Cerebellum (tissue), 4 donors: ENCODE measurements at places on chromosomes 7 and 10. TPM values are rescaled to one million over a fixed set of nuclear protein-coding genes. Genes with fewer than 3 reads are reported as not detected.
A peak's percentile ranks its signal among the peaks of the same experiment; 100 is the strongest.

GRCh38 chr10:95759233-95759826 lies 3.4 kb downstream of the ENTPD1 start:
- DNase-seq = no peak

DNA sequence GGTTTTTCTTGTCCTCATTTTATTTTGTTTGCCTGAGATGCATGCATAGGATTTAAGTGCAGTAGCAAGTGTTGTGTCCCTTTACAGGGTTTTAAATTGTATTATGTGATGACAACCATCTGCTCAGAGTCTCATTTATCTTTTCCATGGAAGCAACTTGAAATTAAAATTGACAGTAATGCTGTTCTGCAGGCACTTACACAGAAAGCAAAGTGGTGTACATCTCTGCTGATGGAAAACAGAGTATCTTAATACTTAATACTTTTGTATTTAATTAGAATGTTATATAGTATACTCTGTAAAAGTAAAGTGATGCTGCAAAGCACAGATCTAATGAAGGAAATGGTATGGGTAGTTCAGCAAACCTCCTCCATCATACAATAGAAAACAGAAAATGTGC lies 482.9 kb downstream of the POM121L12 start:
- DNase-seq = no peak

GRCh38 chr10:78802866-78803265 lies 265.9 kb upstream of the ZMIZ1 start:
- no peak for DNase-seq

Gene PRKAR2B
- total RNA-seq = 76.4 TPM

GRCh38 chr7:154423231-154423630 lies 371.0 kb downstream of the DPP6 start:
- DNase-seq = no peak

DNA sequence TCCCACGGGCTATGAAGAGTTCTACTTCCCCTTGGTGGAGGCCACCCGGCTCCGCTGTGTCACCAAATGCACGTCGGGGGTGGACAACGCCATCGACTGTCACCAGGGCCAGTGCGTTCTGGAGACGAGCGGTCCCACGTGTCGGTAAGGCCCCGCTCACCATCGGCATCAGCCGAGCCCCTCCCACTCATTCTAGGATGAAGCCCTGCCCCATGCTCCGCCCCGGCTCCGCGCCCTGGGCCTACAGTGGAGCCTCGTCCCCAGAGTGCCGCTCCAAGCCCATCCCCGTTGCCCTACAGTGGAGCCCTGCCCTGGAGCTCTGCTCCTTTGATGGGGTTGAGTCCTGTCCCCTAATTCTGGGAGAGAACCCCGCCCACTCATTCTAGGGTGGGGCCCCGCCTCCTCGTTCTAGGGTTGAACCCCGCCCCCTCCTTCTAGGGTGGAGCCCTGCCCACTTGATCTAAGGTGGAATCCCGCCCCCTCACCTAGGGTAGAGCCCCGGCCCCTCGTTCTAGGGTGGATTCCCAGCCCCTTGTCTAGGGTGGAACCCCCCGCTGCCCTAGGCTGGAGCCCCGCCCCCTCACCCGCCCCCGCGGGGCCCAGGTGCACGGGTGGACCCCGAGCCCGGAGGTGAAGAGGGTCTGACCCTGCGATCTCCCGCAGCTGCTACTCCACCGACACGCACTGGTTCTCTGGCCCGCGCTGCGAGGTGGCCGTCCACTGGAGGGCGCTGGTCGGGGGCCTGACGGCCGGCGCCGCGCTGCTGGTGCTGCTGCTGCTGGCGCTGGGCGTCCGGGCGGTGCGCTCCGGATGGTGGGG lies 3.4 kb upstream of the MUC12 start:
- no peak for DNase-seq

DNA sequence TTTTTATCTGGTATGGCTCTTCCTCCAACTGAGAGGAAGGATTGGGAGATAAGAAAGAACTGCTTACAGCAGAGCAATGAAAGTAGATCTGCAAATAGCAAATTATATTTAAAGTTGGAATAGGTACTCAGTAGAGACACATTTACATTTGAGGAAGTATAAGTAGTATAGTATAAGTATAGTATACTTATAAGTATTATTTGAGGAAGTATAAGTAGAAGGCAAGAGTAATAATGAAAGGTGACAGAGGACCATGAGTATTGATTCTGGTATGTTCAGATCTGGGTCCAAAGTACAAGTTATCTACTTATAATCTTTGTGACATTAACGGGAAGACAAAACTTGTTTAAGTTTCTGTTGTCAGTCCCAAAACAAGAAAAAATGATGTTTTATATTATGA lies 527.6 kb upstream of the SORCS1 start:
- no peak for DNase-seq

DNA sequence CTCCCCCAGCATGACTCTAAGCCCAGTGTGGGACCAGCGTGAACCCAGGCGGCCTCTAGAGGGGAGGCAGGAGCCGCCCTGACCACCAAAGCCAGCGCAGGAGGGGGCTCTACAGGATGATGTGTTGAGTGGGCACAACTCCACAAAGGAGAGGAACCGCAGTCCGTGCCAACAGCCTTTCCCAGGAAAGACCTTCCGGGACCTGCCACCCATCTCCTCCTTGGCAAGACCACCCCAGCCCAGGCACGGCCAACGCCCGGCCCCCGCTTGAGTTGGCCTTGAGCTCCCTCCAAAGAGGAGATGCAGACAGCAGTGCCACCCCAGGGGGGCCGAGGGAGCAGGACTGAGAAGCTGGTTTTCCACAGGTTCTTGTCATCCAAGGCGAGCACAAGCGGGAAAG lies 38.9 kb downstream of the PTPRN2 start:
- no peak for DNase-seq

Gene UCMA
- total RNA-seq = not detected

- DNase-seq = no peak
These were observed 1.9 kb upstream of the FSCN3 start for GRCh38 chr7:127591591-127591990.

Gene MOGAT3
- not detected for total RNA-seq

DNA sequence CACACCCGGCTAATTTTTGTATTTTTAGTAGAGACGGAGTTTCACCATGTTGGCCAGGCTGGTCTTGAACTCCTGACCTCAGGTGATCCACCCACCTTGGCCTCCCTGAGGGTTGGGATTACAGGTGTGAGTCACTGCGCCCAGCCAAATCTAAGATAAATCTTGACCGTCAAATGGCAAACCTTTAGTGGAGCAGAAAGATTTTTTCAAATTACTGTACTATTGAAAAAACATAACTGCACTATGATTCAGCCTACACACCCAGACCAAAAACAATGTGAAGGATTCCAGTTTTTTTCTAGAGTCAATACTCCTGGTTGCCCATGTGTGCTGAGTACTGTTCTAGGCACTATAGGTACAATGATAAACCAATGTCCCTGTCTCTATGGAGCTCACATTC lies 33.9 kb upstream of the SVIL start:
- DNase-seq = no peak

- peak; percentile 17 for DNase-seq
These were observed 219.3 kb upstream of the GLI3 start for GRCh38 chr7:42456267-42456666.

GRCh38 chr7:74494076-74494548 lies 40.4 kb downstream of the GTF2IRD1 start:
- DNase-seq = no peak

- DNase-seq = no peak
These were observed 43.2 kb upstream of the NRP1 start for GRCh38 chr10:33377658-33378025.

Gene HOXA11
- total RNA-seq = not detected

Gene CALML3
- total RNA-seq = 0.09 TPM

DNA sequence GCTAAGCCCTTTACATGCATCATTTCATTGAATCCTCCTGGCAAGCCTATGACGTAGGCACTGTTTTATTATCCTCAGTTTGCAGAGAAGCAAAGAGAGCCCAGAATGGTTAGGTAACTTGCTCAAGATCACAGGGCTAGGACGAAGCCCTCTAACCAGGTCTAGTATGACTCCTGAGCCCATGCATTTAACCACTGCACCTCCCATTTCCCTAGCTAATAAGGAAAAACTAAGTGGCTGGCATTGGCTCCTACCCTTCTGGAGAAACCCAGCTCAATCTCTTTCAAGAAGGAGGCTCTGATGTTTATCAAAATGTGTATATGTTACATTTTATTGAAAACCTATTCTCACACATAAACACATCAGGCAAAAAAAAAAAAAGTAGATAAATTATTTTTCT lies 19.8 kb downstream of the MYOF start:
- DNase-seq = no peak

GRCh38 chr7:82110146-82110840 lies 333.3 kb downstream of the CACNA2D1 start:
- DNase-seq = no peak

- DNase-seq = no peak
These were observed 30.6 kb downstream of the COL28A1 start for GRCh38 chr7:7504910-7505704.

DNA sequence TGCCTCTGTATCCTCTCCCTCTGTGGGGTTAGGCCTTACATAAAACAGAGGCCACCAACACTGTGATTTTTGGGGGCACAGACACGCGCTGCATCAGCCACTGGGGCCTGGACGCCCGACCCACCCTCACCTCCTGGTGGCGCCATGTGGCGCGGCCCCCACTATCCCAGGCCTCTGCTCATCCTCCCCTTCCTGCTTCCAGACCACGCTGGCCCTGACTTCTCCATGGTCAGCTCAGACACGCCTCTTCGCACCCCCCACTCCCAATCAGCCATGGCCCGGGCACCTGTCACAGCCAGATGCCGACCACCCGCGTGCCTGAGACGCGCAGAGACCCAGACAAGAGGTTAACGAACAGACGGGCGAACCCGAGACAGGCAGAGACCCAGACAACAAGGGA lies 263.9 kb downstream of the ELFN1 start:
- DNase-seq = no peak

GRCh38 chr7:132152131-132152889 lies 424.0 kb downstream of the PLXNA4 start:
- DNase-seq = peak; percentile 12

DNA sequence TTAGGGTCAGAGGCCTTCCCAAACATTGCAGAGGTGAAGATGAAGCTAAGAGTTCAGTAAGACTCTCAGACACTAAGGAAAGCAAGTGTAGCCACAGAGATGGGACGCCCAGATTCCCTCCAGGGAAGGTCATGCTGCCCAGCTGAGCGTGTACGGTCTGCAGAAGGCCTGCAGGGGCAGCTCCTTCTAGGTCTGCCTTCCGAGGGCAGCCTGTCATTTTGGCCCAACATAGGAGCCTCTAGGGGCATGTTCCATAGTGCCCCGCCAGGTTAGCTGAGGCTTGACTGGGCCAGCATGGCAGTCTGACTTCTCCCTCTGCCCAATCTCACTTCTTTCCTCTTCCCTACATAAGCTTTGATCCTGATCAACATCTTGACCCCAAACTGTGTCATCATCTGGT lies 130.7 kb downstream of the PIP4K2A start:
- no peak for DNase-seq

DNA sequence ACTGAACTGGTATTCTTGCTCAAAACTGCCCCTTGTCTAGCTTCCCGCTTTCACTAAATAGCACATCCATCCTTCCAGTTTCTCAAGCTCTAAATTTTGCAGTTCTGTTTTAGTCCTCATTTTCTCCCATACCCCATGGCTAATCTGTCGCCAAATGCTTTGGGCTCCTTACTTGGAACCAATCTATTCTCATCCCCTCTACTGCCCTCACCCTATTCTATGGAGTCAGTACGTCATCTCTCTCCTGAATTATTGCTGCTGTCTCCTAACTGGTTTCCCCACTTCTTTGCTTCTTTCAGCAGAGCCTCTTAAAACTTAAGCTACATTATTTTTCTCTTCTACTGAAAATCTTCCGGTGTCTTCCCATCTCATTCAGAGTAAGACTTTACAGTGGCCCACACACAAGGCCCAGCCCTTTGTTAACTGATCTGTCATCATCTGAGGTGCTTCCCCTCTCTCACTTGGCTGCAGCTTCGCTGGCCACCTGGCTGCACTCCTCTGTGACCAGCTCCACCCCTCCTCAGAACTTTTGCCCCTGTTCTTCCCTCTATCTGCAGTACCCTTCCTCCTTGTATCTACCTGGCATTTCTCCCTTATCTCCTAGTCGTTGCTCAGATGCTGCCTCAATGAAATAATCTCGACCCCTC lies 9.9 kb downstream of the STARD3NL start:
- no peak for DNase-seq

Gene CREB5
- total RNA-seq = 23.6 TPM

DNA sequence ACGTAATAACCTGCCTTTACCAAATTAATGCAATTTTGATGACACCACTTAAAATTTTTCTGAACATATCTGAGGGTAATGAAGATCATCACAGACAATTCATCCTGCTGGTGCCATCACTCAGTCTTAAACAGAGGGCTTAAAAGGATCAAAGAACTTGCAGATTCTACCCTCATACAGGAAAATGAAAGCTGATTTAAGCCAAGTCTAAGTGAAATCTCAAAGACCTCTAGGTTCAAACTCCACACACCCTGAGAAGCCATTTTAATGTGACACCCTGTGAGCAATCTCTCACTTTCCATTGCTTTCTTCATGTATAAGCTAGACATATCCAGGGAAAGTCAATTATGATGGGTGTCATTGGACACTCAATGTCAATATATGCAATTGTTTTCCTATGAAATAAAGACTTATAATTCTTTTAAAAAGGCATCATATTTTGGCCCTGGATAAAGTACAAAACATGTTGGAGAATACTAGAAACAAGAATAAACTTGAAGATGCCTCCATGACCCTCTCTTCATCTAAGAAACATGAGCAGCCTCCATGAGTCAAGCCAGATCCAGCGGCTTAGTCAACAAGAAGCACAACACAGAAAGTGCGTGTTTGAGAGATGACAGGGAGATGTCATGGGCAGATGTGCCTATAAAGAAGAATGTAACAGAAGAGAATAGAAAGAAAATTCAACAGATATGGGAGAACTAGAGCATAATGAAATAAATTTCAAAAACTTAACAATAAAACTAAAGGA lies 291.9 kb downstream of the PARD3 start:
- DNase-seq = no peak

Gene SFMBT2
- 51.0 TPM for total RNA-seq

- DNase-seq = no peak
These were observed 34.5 kb upstream of the ING3 start for GRCh38 chr7:120916121-120916520.

DNA sequence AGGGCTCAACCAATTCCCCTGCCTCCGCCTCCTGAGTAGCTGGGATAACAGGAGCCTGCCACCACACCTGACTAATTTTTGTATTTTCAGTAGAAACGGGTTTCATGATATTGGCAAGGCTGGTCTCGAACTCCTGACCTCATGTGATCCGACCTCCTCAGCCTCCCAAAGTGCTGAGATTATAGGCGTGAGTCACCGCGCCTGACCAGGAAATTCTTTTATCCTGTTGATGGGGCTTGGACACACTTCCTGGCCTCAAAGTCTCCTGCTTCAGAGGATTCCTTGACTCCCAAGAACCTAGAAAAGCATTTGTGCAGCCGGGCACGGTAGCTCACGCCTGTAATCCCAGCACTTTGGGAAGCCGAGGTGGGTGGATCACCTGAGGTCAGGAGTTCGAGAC lies 16.2 kb downstream of the ZNF425 start:
- no peak for DNase-seq

GRCh38 chr7:16702441-16702840 lies 51.1 kb upstream of the TSPAN13 start:
- no peak for DNase-seq

Gene PTPN20
- 16.4 TPM for total RNA-seq
